ENCODE measurements at places on chromosomes 6 and 20. TPM values are rescaled to one million over a fixed set of nuclear protein-coding genes. Genes with fewer than 3 reads are reported as not detected.

DNA sequence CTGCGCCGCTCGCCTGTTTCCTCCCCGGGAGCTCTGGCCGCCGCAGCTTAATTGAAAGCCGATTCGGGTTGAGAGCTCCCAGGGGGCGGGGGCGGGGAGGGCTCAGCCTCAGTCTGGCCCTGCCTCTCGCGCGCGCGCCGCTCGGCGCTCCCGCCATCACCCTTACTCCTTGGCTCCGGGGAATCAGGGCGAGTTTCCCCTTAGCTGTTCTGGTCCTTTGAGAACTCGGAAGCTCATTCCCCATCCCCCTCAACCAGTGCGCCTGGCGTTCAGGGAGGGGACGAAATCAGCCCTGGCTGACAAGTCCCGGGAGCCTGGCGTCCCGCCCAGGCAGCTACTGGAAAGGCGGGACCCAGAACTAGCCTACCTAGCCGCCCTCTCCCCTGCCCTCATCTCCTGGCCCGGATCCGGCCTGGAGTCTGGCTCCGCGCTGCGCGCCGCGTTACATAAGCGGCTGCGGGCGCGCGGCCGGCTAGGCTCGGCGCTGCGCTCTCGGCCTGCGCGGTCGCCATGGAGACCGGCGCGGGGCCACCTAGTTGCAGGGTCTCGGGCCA lies 2.8 kb downstream of the SLC12A5 start:
- H3K4me3 ChIP-seq: no peak overlapping the region
- peaks cover 88% of the 10 kb centered on the region for H3K27me3 ChIP-seq
- H3K36me3 ChIP-seq: no peaks in the 10 kb centered on the region
- peaks cover 4% of the 10 kb centered on the region for H3K4me1 ChIP-seq
- no peak overlapping the region for H3K27ac ChIP-seq
- DNase-seq: no peak

GRCh38 chr6:70601014-70601413 lies 34.3 kb downstream of the SDHAF4 start:
- no peak overlapping the region for H3K4me3 ChIP-seq
- DNase-seq: no peak
- no peaks in the 10 kb centered on the region for H3K27me3 ChIP-seq

- H3K27ac ChIP-seq: no peak overlapping the region
- H3K4me3 ChIP-seq: no peak overlapping the region
- no peaks in the 10 kb centered on the region for H3K36me3 ChIP-seq
- peaks cover 7% of the 10 kb centered on the region for H3K4me1 ChIP-seq
- DNase-seq: no peak
Observed at GRCh38 chr20:51064137-51064536, 41.2 kb upstream of the KCNG1 start.

Gene FAM217A
- not detected for total RNA-seq

DNA sequence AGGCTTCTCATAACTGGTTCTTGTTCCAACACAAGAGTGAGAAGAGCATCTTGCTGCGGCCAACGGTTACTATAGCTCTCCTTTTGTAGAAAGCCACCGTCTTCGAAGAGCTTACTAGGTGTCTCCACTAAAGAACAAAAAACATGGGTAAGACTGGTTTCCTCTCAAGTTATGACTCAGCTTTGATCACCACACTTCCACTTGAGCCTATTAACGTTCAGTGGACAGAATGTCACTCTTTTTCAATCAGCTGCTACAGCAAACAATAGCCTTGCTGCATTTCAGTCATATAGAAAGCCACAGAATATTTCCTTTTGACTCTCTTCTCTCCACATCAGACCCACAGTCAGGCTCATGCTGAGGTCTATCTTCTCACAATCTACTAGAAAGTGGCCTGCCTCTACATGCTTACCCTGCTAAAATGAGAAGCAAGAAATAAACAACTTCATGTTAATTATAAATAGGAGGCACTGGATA lies 243.5 kb upstream of the PREP start:
- peaks cover 1% of the 10 kb centered on the region for H3K27me3 ChIP-seq
- no peak overlapping the region for H3K4me3 ChIP-seq
- H3K27ac ChIP-seq: no peak overlapping the region

DNA sequence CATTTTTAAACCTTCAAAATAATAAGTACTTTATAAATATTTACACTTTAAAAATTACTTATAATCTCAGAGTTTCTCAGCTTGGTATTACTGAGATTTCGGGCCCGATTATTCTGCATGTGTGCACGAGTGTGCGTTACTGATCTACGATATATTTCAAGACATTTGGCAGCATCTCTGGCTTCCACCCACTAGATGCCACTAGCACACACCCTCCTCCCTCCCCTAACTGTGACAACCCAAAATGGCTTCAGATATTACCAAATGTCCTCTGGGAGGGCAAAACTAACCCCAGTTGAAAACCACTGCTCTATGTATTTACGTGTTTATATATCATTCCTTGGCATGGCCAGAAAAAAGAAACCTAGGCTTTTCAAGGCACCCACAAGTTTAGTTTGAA lies 95.9 kb downstream of the FYN start:
- H3K4me1 ChIP-seq: peaks cover 81% of the 10 kb centered on the region
- peak overlapping the region; percentile 48 for H3K4me3 ChIP-seq
- H3K36me3 ChIP-seq: no peaks in the 10 kb centered on the region
- H3K27ac ChIP-seq: peak overlapping the region; percentile 96
- no peak for DNase-seq

Gene UBE2C
- total RNA-seq: not detected

Gene TTK
- 0.91 TPM for total RNA-seq

GRCh38 chr6:24775520-24776058 lies 852 bp downstream of the GMNN start:
- peak overlapping the region; percentile 98 for H3K27ac ChIP-seq
- no peaks in the 10 kb centered on the region for H3K27me3 ChIP-seq
- H3K4me3 ChIP-seq: peak overlapping the region; percentile 99
- no peaks in the 10 kb centered on the region for H3K36me3 ChIP-seq
- H3K4me1 ChIP-seq: peaks cover 33% of the 10 kb centered on the region

DNA sequence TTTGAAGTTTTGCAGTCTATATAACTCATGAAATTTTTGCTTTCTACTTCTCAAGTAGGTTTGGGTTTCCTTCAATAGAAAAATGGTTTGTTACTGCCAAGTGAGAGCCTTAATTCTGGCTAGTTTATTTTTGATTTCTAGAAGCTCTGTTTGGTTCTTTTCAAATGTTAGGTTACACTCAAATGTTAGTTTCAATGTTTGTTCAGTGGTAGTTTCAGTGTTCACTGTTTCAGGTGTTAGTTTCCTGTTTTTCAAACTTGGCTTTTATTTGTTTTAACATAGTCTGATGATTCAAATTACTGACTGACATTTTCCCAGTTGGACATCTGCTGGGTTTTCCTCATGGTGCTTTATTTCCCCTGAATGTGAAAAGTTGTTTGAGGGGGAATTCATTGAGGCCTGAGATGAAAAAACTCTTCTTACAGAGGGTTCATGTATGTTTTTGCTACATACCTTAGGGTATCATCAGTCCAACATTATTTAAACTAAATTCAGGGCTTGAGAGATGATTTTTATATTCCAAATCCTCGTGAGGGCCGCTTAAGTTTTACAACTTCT lies 189.0 kb downstream of the JARID2 start:
- no peaks in the 10 kb centered on the region for H3K36me3 ChIP-seq
- peaks cover 91% of the 10 kb centered on the region for H3K4me1 ChIP-seq
- DNase-seq: no peak
- H3K27ac ChIP-seq: no peak overlapping the region
- H3K4me3 ChIP-seq: no peak overlapping the region

- peaks cover 5% of the 10 kb centered on the region for H3K4me1 ChIP-seq
- H3K27ac ChIP-seq: no peak overlapping the region
- H3K27me3 ChIP-seq: peaks cover 4% of the 10 kb centered on the region
- no peaks in the 10 kb centered on the region for H3K36me3 ChIP-seq
- H3K4me3 ChIP-seq: no peak overlapping the region
Observed at GRCh38 chr20:23046431-23046830, 3.0 kb downstream of the THBD start.

Gene HSPA12B
- total RNA-seq: not detected

GRCh38 chr6:72776456-72776855 lies 154.6 kb downstream of the KCNQ5 start:
- H3K4me1 ChIP-seq: peaks cover 2% of the 10 kb centered on the region
- DNase-seq: no peak
- H3K27me3 ChIP-seq: no peaks in the 10 kb centered on the region
- peaks cover 6% of the 10 kb centered on the region for H3K36me3 ChIP-seq
- H3K4me3 ChIP-seq: no peak overlapping the region

- peaks cover 7% of the 10 kb centered on the region for H3K27me3 ChIP-seq
- H3K27ac ChIP-seq: no peak overlapping the region
- DNase-seq: no peak
- no peaks in the 10 kb centered on the region for H3K36me3 ChIP-seq
- H3K4me1 ChIP-seq: no peaks in the 10 kb centered on the region
Observed at GRCh38 chr20:16601047-16601446, 27.8 kb upstream of the KIF16B start.

Gene SIRPD
- total RNA-seq: 0.58 TPM

DNA sequence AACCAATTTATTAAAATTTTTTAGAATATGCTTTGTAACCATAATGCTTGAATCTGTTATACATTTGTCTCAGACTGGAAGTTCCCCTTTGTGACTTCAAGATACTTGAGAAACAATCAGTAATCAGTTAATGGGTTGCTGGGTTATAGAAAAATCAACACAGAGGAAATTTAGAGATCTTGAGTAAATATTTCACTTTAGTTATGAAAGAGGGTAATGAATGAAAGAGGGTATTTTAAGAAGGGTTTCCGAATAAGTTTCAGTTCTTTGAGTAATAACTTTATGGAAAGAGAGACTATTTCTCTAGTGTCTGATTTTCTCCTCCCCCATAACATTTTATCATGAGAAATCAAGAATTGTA lies 21.4 kb downstream of the ZFAND3 start:
- H3K36me3 ChIP-seq: peaks cover 30% of the 10 kb centered on the region
- DNase-seq: no peak
- H3K4me3 ChIP-seq: no peak overlapping the region
- no peaks in the 10 kb centered on the region for H3K27me3 ChIP-seq
- no peak overlapping the region for H3K27ac ChIP-seq
- peaks cover 23% of the 10 kb centered on the region for H3K4me1 ChIP-seq

DNA sequence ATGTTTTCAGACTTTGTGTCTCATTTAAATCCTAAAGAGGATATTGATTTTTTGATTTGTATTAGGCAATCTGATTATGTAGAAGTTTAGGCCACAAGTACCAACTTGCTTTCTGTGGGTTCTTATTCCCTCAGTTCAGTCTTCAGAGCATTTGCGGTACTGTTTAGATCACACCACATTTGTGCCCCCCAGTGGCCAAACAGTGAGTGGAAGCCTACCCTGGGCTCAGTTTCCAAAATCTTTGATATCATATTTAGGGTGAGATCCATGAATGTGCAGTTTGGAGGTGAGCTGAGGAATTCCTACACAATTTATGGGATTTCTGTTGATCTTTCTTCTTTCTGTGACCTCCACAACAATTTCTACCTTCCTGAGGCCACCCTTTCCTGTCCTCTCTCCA lies 92.3 kb upstream of the FUT9 start:
- no peaks in the 10 kb centered on the region for H3K27me3 ChIP-seq
- no peak overlapping the region for H3K4me3 ChIP-seq
- DNase-seq: no peak
- no peak overlapping the region for H3K27ac ChIP-seq
- H3K4me1 ChIP-seq: no peaks in the 10 kb centered on the region
- no peaks in the 10 kb centered on the region for H3K36me3 ChIP-seq

All from naive thymus-derived CD8-positive, alpha-beta T cell (primary cell).